Stomach (tissue), 19 donors: ENCODE measurements at places on chromosomes 3 and 15. TPM values are rescaled to one million over a fixed set of nuclear protein-coding genes. Genes with fewer than 3 reads are reported as not detected.

Gene PLA2G4E
- not detected for total RNA-seq

Gene AHSG
- total RNA-seq: not detected

- H3K4me1 ChIP-seq: no peaks in the 10 kb centered on the region
- H3K4me3 ChIP-seq: no peak overlapping the region
- no peaks in the 10 kb centered on the region for H3K36me3 ChIP-seq
- peak; percentile 31 for DNase-seq
Measured at GRCh38 chr3:159187232-159187631, 385.4 kb downstream of the MFSD1 start.

DNA sequence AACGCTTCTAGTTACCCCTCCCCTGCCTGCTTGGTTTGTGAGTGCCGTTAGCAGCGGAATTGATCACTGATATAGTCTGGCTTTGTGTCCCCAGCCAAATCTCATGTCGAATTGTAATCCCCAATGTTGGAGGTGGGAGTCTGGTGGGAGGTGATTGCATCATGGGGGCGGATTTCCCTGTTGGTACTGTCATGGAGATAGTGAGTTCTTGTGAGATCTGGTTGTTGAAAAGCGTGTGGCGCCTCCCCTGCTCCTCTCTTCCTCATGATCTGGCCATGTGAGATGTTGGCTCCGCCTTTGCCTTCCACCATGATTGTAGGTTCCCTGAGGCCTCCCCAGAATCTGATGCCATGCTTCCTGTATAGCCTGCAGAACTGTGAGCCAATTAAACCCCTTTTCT is 47.3 kb upstream of the PGPEP1L start:
- no peaks in the 10 kb centered on the region for H3K36me3 ChIP-seq
- H3K27me3 ChIP-seq: peaks cover 9% of the 10 kb centered on the region
- DNase-seq: no peak
- no peak overlapping the region for H3K4me3 ChIP-seq
- H3K27ac ChIP-seq: no peak overlapping the region
- H3K4me1 ChIP-seq: peaks cover 14% of the 10 kb centered on the region

- H3K27me3 ChIP-seq: no peaks in the 10 kb centered on the region
- H3K4me1 ChIP-seq: no peaks in the 10 kb centered on the region
- H3K27ac ChIP-seq: no peak overlapping the region
- no peak overlapping the region for H3K4me3 ChIP-seq
Measured at GRCh38 chr3:87002346-87002745, 11.4 kb upstream of the VGLL3 start.

GRCh38 chr3:98778852-98779413 is 15.8 kb downstream of the ST3GAL6 start:
- no peaks in the 10 kb centered on the region for H3K36me3 ChIP-seq
- no peaks in the 10 kb centered on the region for H3K27me3 ChIP-seq
- DNase-seq: peak; percentile 58
